ENCODE measurements at places on chromosomes 7 and 10.

DNA sequence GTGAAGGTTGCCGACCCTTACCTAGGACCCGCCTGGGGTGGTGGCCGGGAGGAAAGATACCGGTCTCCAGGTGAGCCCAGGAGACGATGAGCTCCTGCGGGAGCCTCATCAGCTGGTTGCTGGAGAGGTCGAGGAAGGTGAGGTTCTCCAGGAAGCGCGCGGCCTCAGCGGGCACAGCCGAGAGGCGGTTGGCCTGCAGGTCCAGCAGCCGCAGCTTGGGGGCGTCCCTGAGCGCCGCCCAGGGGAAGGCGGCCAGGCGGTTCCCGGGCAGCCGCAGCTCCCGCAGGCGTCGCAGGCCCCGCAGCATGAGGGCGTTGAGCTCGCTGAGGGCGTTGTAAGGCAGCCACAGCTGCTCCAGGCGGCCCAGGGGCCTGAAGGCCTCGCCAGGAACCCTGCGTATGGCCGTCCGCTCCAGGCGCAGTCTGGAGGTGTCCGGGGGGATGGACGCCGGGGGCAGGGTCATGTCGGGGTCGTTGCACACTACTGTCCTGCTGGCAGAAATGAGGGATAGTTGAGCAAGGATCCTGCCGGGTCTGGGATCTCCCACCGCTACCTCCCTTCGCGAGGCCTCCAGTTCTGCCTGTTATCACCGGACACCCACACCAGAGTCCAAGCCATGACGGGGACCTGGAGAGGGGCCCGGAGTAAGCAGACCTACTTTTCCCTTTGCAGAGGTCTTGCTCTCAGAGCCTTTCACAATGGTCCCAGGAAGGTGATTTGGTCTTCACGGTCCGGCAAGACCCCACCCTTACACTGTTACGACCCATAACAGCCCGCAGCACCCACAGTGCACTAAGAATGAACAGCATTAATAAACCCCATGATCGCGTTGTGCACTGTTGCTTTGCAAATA lies 3.9 kb downstream of the LRIT1 start:
- DNase-seq: no peak

DNA sequence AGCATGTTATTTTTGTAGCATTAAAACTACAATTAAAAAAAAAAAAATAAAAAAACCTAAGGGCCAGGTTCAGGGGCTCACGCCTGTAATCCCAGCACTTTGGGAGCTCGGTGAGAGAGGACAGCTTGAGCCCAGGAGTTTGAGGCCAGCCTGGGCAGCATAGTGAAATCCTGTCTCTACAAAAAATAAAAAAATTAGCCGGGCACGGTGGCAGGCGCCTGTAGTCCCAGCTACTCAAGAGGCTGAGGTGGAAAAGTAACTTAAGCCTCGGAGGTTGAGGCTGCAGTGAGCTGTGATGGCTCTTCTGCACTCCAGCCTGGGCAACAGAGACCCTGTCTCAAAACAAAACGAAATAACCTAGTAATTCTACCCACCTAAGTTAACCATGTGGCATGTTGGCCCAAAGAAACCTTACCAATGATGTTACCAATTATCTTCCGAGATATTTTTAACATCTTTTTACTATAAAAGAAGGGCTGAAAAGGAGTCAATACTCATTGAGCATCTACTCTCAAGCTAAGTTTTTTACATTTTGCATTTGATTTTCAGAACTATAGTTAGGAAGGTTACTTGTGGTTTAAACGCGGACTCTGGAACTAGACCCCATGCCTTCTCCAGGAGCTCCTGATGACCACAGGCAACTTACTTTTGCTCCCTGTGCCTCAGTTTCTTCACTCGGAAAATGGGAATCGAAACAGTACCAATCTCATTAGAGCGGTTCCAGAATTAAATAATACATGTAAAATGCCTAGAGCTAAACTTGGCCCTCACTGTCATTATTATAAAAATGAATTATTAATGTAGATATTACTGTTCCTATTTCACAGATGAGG lies 1.4 kb downstream of the ITGB1 start:
- DNase-seq: no peak

- peak; percentile 96 for DNase-seq
Observed at GRCh38 chr10:79298403-79299244, 48.6 kb upstream of the PPIF start.

- DNase-seq: peak; percentile 45
Observed at GRCh38 chr7:135510592-135511183, 786 bp upstream of the CNOT4 start.

GRCh38 chr10:119893074-119893473 lies 544 bp downstream of the SEC23IP start:
- no peak for DNase-seq

DNA sequence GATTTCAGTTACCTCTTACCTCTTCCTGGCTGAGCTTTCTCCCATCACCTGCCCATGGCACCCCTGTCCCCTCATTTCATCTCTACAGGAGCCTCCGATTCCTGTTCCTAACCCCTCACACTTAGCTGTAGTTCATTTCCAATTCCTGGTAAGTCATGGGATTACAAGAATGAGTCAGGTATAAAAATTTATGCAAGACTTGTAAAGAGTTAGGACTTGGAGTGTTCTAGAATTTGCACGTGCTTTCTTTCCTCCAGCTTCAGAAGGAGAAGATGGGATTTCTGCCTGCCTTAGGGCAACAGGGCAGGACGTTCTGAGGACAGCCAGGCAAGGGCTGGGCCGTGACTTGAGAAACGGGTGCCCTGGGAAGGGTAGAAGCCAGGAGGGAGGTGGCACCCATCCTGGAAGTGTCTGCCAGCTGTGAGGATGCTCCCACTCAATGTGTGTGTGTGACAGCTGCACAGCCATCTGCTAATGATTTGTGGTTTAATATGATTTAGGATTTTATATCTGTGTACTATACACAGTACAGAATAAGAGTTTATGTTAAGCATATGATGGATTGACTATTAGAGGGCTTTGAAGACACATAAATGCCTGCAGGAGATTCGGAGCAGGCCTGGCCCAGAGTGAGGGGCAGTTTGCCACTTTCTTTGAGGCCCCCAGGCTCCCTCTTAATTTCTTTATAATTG lies 81.5 kb upstream of the VIPR2 start:
- DNase-seq: no peak

Data from cardiac fibroblast (primary cell).